ENCODE measurements at places on chromosomes 2 and 18.

DNA sequence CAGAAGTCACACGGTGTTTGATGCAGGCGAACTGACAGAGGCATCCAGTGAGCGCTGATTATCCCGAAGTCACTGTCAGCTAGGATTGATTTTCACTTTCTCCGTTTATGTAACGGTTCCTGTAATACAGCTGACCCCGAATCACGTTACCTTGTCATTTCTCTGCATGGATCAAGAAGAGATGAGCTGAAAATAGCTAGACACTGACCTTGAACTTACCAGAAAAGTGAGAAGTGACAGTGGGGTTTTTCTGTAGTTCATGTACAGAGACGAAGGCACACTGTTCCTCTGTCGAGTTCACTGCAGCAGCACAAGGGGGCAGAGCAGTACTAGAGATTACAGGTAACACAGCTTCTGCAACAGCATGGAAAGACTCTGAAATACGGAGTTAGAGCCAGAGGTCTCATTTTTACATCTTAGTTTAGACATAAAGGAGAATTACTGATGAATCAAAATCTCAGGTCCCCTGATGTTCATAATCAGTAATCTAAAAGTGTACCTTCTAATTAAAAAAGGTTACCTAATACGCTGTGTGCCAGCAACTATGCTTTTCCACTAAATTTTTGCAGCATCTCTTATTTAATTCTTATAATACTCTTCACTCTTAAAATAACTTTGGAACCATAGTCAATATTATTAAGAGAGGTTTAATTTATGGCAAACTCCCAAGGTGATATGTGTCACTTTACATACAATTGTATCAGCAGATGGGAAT, 33.1 kb downstream of the ARHGAP15 start:
- no peaks in the 10 kb centered on the region for H3K36me3 ChIP-seq
- H3K27me3 ChIP-seq, result no peaks in the 10 kb centered on the region
- peaks cover 79% of the 10 kb centered on the region for H3K4me1 ChIP-seq
- peak overlapping the region; percentile 64 for H3K27ac ChIP-seq

GRCh38 chr2:162063281-162063680, 10.7 kb downstream of the DPP4 start:
- H3K27ac ChIP-seq, result no peak overlapping the region
- no peaks in the 10 kb centered on the region for H3K27me3 ChIP-seq
- peaks cover 11% of the 10 kb centered on the region for H3K4me1 ChIP-seq
- DNase-seq, result no peak

GRCh38 chr2:139031722-139032121, 251.5 kb upstream of the NXPH2 start:
- no peaks in the 10 kb centered on the region for H3K27me3 ChIP-seq
- H3K36me3 ChIP-seq, result no peaks in the 10 kb centered on the region
- no peak overlapping the region for H3K27ac ChIP-seq
- H3K4me1 ChIP-seq, result no peaks in the 10 kb centered on the region

GRCh38 chr2:9213477-9214051, 7.0 kb downstream of the ASAP2 start:
- no peak overlapping the region for H3K27ac ChIP-seq
- DNase-seq, result peak; percentile 30
- H3K27me3 ChIP-seq, result peaks cover 26% of the 10 kb centered on the region
- H3K4me3 ChIP-seq, result no peak overlapping the region
- H3K36me3 ChIP-seq, result no peaks in the 10 kb centered on the region

- no peaks in the 10 kb centered on the region for H3K36me3 ChIP-seq
- no peak overlapping the region for H3K4me3 ChIP-seq
- H3K27ac ChIP-seq, result no peak overlapping the region
- H3K27me3 ChIP-seq, result no peaks in the 10 kb centered on the region
- no peaks in the 10 kb centered on the region for H3K4me1 ChIP-seq
Measured at GRCh38 chr18:55489034-55489986, 98.7 kb downstream of the TCF4 start.

DNA sequence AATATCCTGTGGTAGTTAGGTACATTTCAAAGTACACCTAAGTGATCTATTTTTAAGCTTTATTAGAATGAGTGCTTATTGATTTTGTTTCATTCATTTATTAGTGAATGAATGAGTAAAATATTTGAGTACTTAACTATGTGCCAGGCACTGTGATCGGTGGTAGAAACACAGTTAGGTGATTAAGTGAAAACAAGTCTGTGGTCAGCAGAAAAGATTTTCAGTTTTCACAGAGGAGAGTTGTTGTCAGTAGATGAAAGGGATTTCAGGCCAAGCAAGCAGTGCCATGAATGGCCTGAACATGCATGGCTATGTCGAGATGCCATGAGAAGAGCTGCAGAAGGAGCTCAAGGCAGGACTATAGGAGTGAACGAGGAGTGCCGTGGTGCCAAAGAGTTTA, 85.9 kb downstream of the SPTBN1 start:
- H3K36me3 ChIP-seq, result no peaks in the 10 kb centered on the region
- H3K4me3 ChIP-seq, result no peak overlapping the region
- no peaks in the 10 kb centered on the region for H3K27me3 ChIP-seq
- peaks cover 20% of the 10 kb centered on the region for H3K4me1 ChIP-seq

GRCh38 chr2:209425471-209426071, 1.7 kb downstream of the MAP2 start:
- H3K27ac ChIP-seq, result no peak overlapping the region
- H3K4me1 ChIP-seq, result no peaks in the 10 kb centered on the region
- H3K36me3 ChIP-seq, result no peaks in the 10 kb centered on the region
- DNase-seq, result no peak

DNA sequence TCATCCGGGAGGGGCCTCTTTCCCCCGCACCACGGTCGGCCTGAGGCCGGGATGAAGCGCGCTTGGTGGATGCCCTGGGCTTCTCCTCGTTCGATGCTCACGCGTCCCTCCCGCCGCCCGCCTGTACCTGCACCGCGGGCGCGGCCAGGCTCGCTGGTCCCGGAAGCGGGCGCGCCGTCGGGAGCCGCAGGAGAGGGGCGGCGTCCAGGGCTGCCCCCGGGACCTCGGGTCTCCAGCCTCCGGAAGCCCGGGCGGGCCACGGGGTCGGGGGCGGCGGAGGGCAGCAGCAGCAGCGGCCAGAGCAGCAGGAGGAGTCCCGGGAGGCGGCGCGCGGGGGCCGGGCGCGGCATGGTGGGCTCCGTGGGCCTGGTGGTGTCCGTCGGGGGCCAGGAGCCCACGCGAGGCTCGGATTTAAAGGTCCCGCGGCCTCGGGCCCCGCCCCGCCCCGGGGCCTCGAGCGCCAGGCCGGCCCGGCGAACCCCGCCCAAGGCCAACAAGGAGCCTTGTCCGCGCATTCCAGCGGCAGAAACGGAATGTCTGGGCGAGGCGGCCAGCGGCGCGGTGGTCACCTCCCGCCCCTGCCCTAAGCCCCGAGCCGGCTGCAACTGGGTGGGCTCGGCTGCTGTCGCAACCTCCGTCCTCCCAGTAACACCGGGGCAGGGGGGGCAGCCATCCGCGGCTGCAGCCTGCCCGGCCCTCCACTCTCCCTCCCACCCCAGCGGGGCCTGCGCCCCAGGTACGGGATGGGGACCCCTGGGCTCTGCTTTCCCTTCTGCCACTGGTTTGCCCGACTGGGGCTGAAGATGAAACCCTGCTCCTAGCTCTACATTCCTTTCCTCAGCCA, at the start of gene MATN3:
Gene MATN3 (minus strand): TSS at position 387 of the 844 bp plus-strand sequence. CDS start 37 bp downstream, at position 350.
- peak within 1 kb of the TSS; percentile 47 for H3K4me3 ChIP-seq
- H3K27me3 ChIP-seq, result peaks cover 18% of the 10 kb centered on the region
- DNase-seq, result peak; percentile 69
- no peak within 1 kb of the TSS for H3K27ac ChIP-seq
- H3K4me1 ChIP-seq, result peaks cover 17% of the 10 kb centered on the region
